ENCODE measurements at places on chromosomes 2 and 18. TPM values are rescaled to one million over a fixed set of nuclear protein-coding genes. Genes with fewer than 3 reads are reported as not detected.

DNA sequence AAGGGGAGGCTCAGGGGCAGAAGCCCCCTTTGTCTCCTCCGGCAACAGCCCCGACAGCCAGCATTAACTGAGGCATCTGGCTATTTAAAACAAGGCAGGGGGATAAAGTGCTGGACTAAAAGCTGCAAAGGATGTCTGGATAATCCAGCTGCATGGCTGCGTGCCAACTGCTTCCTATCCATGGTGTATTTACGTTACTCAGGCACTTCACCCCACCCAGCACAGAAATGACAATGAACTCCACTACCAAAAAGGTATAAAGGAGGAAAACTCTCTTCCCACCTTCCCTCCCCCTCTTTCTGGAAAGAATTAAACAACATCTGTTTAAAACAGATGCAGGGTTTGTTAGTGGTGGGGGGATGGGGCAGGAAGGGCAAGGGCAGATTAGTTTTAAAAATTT lies 82.5 kb downstream of the SPRED2 start:
- H3K36me3 ChIP-seq, result no peaks in the 10 kb centered on the region
- DNase-seq, result peak; percentile 28
- no peak overlapping the region for H3K4me3 ChIP-seq
- H3K27ac ChIP-seq, result no peak overlapping the region
- no peaks in the 10 kb centered on the region for H3K4me1 ChIP-seq

GRCh38 chr18:48825101-48825745 lies 125.5 kb downstream of the SMAD7 start:
- peaks cover 12% of the 10 kb centered on the region for H3K4me1 ChIP-seq
- H3K4me3 ChIP-seq, result no peak overlapping the region
- H3K36me3 ChIP-seq, result no peaks in the 10 kb centered on the region
- no peak for DNase-seq
- no peaks in the 10 kb centered on the region for H3K27me3 ChIP-seq

DNA sequence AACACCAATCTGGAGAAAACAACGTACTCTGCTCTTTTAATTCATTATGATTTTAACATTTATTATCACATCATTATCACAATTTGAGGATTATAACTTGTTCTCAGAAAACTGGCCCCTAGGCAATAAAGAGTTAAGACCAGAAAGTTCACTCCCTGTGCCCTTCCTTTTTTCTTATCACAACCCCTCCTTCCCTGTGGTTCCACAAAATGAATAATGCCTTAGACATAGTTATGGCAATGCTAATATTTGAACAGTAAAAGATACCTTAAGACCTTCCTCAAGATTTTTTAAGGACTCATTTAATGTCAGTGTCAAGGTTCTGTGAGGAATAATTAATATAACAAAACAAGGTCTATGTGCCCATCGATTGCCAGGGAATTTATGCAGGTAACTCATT lies 596.2 kb downstream of the ARHGAP15 start:
- no peaks in the 10 kb centered on the region for H3K36me3 ChIP-seq
- H3K4me1 ChIP-seq, result no peaks in the 10 kb centered on the region
- H3K27me3 ChIP-seq, result no peaks in the 10 kb centered on the region
- no peak overlapping the region for H3K27ac ChIP-seq
- DNase-seq, result no peak

GRCh38 chr2:96962567-96963203 lies 23.7 kb downstream of the FAM178B start:
- H3K36me3 ChIP-seq, result no peaks in the 10 kb centered on the region
- no peak overlapping the region for H3K4me3 ChIP-seq
- H3K4me1 ChIP-seq, result no peaks in the 10 kb centered on the region
- no peak overlapping the region for H3K27ac ChIP-seq
- H3K27me3 ChIP-seq, result no peaks in the 10 kb centered on the region

Gene TCF7L1
- 7.0 TPM for total RNA-seq

Gene NETO1
- not detected for total RNA-seq
